NCI-H510A (cell line): ENCODE measurements at places on chromosomes 1 and 21.

DNA sequence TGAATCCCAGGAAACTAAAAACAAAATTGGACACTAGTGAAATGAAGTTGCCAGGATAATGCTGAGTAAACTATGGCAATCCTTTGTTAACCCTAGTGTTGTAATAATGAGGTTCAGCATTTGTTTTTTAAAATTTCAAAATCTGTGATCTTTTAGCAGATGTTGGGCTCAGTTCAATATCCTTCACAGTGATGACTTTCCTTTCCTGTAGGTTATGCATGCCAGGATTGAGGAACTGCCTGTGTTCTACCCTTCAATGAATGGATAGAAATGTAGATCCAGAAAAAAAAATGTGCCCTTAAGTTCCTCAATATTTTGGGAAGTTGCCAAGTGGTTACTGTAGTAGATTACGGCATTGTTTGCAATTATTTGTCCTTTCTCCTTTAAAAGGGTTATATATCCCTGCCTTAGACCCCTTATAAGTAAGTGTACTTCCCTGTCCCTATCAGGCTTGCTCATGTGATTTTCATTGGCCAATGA is 35.5 kb upstream of the IRF2BP2 start:
- DNase-seq, result no peak

- no peak for DNase-seq
Observed at GRCh38 chr1:201508809-201509208, 1.9 kb upstream of the CSRP1 start.

GRCh38 chr1:150826299-150826698 is 18.2 kb upstream of the CTSK start:
- DNase-seq, result no peak

- DNase-seq, result no peak
Observed at GRCh38 chr1:208154040-208154439, 90.1 kb downstream of the PLXNA2 start.

- DNase-seq, result peak; percentile 76
Observed at GRCh38 chr1:25099343-25099951, 132.9 kb downstream of the SYF2 start.

- DNase-seq, result no peak
Observed at GRCh38 chr1:245126530-245126929, 28.3 kb upstream of the KIF26B start.

DNA sequence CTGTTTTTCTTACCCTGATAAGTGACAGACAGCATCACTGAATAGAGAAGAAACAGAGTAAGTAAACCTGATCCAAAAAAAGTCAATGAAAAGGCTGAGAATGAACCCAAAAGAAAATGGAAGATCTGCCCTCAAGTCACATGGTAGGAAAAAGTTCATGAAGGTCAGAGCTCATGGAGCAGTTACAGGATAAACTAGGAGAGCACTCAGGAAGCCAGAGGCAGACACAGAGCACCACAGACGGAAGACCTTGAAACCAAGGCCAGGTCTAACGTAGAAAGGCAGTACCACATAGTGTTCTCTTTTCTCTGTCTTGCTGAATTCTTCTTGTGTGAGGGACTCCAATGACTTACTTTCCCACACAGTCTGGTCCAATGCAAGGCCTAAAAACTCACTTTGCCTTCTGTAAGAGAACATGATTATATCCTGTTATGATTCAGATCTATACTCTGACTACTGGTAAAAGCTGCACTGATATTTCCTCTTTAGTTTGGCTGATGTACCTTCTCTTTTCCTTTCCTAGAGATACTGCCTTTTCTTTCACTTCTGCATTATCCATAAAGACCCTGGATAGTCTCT is 40.8 kb downstream of the RTCA start:
- DNase-seq, result no peak

DNA sequence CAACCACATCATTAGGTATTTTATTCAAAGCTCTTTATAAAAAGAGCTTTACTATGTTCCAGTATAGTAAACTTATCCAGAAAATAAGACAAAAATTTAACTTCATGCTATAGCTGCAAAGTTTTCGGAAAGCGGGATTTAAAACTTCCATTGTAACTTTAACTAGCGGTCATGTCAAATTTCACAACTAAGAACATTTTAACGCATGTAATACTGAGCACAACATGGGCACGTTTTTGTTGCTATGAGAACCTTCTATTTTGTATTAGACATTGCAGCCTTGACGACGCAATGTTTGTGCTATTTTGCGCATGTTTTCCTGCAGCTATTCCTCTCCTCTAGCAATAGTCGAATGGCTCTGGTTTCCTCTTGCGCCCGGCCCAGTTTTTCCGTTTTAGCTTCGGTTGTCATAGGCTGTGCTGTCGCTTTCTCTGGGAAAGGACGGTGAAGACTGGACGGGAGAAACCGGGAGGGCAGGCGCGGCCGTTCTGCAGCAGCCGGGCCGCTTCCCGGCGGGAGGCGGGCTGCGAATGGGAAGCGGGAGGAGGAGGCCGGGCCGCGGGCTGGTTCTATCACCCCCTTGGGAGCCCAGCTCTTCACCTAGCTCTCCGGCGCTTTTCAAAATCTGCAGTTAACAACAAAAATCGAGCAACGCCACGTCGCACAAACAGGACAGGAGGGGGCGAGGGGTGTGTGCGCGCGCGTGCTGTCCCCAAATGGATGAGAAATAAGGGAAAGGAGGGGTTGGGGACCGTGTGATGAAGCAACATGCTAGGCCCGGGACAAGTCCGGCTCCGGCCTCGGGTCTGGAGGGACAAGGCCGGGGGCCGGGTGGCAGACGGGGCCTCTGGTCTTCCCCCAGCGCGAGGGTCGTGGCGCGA is 105.3 kb upstream of the HNRNPU start:
- DNase-seq, result peak; percentile 50
